ENCODE measurements at places on chromosomes 2 and 18.

GRCh38 chr2:122758967-122759366 is 1003.5 kb downstream of the TSN start:
- no peak for DNase-seq

- no peak for DNase-seq
Observed at GRCh38 chr2:51710222-51710621, 678.3 kb upstream of the NRXN1 start.

- DNase-seq = no peak
Observed at GRCh38 chr2:209788925-209789324, 17.3 kb downstream of the UNC80 start.

- DNase-seq = no peak
Observed at GRCh38 chr2:191604154-191604553, 73.8 kb upstream of the NABP1 start.

- DNase-seq = no peak
Observed at GRCh38 chr2:23940718-23941620, 706 bp downstream of the UBXN2A start.

- DNase-seq = no peak
Observed at GRCh38 chr2:113181258-113182051, 7.7 kb downstream of the PSD4 start.

GRCh38 chr2:39008665-39009064 is 112.2 kb downstream of the SOS1 start:
- DNase-seq = no peak

GRCh38 chr2:207040696-207041095 is 101.4 kb downstream of the CPO start:
- DNase-seq = no peak

GRCh38 chr2:190367091-190367490 is 23.7 kb downstream of the INPP1 start:
- DNase-seq = no peak

- DNase-seq = no peak
Observed at GRCh38 chr2:151842830-151843690, 14.8 kb upstream of the ARL5A start.

- DNase-seq = no peak
Observed at GRCh38 chr2:240435948-240436682, 652 bp downstream of the GPC1 start.
